ENCODE measurements at places on chromosomes 2 and 18.

DNA sequence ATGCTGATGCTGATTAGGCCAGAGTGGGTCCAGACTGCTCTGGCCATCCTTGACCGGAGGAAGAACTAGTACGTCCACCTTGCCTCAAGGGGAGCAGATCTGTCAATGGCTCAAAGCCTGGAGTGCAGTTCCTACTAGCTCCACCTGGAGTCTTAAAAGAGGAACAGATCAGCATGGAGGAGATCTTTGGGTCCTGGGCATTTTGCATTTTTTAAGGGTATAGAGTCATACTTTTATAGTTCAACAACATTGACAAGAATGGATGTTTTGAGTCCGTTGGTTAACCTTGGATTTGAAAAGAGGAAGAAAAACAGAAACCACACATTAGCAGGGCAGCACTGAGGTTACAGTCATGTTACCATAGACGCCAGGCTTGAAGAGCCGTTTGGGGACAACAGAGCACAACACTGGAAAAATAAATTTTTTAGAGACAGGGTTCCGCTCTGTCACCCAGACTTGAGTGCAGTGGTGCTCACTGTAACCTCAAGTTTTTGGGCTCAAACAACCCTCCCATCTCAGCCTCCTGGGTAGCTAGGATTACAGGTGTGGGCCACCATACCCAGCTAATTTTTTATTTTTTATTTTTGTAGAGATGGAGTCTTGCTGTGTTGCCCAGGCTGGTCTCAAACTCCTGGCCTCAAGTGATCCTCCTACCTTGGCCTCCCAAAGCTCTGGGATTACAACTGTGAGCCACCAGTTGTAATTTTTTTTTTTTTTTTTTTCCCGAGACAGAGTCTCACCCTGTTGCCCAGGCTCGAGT, 78.5 kb downstream of the PRKCE start:
- no peaks in the 10 kb centered on the region for H3K36me3 ChIP-seq
- H3K27me3 ChIP-seq: no peaks in the 10 kb centered on the region
- no peak overlapping the region for H3K4me3 ChIP-seq
- no peaks in the 10 kb centered on the region for H3K4me1 ChIP-seq
- DNase-seq: no peak
- no peak overlapping the region for H3K27ac ChIP-seq

- H3K4me1 ChIP-seq: peaks cover 6% of the 10 kb centered on the region
- H3K27me3 ChIP-seq: no peaks in the 10 kb centered on the region
- no peak for DNase-seq
- no peak overlapping the region for H3K27ac ChIP-seq
- H3K36me3 ChIP-seq: no peaks in the 10 kb centered on the region
- H3K4me3 ChIP-seq: no peak overlapping the region
Observed at GRCh38 chr18:31204166-31204565, 41.5 kb upstream of the DSC1 start.

GRCh38 chr2:23772684-23773083, 154.2 kb downstream of the ATAD2B start:
- no peaks in the 10 kb centered on the region for H3K4me1 ChIP-seq
- H3K27me3 ChIP-seq: no peaks in the 10 kb centered on the region
- no peak for DNase-seq
- H3K27ac ChIP-seq: no peak overlapping the region

DNA sequence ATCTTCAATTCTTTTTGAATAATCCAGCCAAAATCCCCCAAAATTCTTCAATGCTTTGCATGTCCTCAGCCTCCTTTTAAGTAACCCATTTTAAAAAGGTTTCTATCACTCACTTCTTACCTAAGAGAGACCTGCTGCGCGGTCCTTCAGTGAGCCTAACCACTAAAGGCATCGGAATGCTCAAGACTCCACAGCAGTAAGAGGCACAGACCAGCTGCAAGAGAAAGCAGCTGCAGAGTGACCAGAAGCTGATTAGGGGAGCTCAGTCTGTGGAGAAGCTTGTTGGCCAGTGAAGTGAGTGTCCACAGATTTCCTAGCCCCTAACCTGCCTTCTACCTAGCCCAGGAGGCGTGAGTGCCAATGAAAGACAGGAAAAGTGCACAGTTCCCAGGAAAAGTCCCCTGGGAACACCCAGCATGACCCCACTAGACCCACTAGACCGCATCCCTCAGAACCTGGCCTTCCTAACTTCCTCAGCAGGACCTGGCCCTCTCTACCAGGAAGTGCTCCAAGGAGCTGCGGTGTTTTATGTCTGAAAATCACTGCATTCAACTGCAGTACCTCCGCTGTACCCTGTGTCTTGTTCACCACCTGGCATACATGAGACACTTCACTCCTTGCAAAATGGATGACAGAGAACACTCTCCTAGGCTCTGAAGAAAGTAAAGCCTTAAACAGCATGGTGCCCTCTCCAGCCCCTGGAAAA, 10.1 kb downstream of the MBOAT2 start:
- no peak overlapping the region for H3K27ac ChIP-seq
- H3K4me1 ChIP-seq: no peaks in the 10 kb centered on the region
- H3K36me3 ChIP-seq: no peaks in the 10 kb centered on the region
- H3K27me3 ChIP-seq: no peaks in the 10 kb centered on the region
- no peak for DNase-seq

GRCh38 chr2:10258326-10258725, 44.4 kb upstream of the HPCAL1 start:
- no peaks in the 10 kb centered on the region for H3K36me3 ChIP-seq
- no peaks in the 10 kb centered on the region for H3K4me1 ChIP-seq
- H3K27ac ChIP-seq: no peak overlapping the region
- no peaks in the 10 kb centered on the region for H3K27me3 ChIP-seq
- H3K4me3 ChIP-seq: no peak overlapping the region
- DNase-seq: no peak

- DNase-seq: no peak
- no peak overlapping the region for H3K27ac ChIP-seq
- no peaks in the 10 kb centered on the region for H3K4me1 ChIP-seq
- no peaks in the 10 kb centered on the region for H3K36me3 ChIP-seq
- no peaks in the 10 kb centered on the region for H3K27me3 ChIP-seq
Observed at GRCh38 chr2:196725882-196726281, 73.6 kb downstream of the GTF3C3 start.

GRCh38 chr2:162062559-162062958, 11.5 kb downstream of the DPP4 start:
- DNase-seq: no peak
- H3K36me3 ChIP-seq: no peaks in the 10 kb centered on the region
- no peaks in the 10 kb centered on the region for H3K27me3 ChIP-seq
- H3K4me1 ChIP-seq: no peaks in the 10 kb centered on the region
- H3K4me3 ChIP-seq: no peak overlapping the region

DNA sequence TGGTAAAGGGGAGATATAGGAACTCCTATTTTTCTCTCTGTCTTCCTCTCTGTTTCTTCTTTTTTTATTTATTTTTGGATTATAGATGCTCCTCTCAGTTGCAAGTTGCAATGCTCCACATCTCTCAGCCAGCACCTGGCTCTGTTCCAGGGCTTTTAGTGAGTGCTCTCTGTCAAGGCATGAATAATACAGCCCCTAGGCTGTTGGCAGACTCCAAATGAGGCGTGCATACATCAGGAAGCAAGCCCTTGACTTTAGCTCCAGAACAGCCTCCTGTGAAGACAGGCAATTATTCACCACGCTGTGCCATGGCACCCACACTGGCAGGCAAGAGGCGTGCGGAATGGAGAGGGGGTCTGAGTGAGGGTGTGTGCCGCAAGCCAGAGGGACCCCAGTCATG, 228.1 kb upstream of the PXDN start:
- H3K4me3 ChIP-seq: no peak overlapping the region
- no peak overlapping the region for H3K27ac ChIP-seq
- H3K4me1 ChIP-seq: no peaks in the 10 kb centered on the region
- DNase-seq: peak; percentile 41
- H3K36me3 ChIP-seq: no peaks in the 10 kb centered on the region

- no peak overlapping the region for H3K27ac ChIP-seq
- no peak overlapping the region for H3K4me3 ChIP-seq
- no peak for DNase-seq
- H3K4me1 ChIP-seq: no peaks in the 10 kb centered on the region
Observed at GRCh38 chr2:86435531-86435930, 5.6 kb upstream of the KDM3A start.

GRCh38 chr2:35973737-35974132, 381.8 kb upstream of the CRIM1 start:
- no peak overlapping the region for H3K4me3 ChIP-seq
- no peaks in the 10 kb centered on the region for H3K27me3 ChIP-seq
- no peak overlapping the region for H3K27ac ChIP-seq
- H3K4me1 ChIP-seq: no peaks in the 10 kb centered on the region
- H3K36me3 ChIP-seq: no peaks in the 10 kb centered on the region

GRCh38 chr2:198700319-198700718, 757.4 kb downstream of the SATB2 start:
- no peaks in the 10 kb centered on the region for H3K4me1 ChIP-seq
- no peaks in the 10 kb centered on the region for H3K36me3 ChIP-seq
- DNase-seq: no peak
- H3K27ac ChIP-seq: no peak overlapping the region
- no peaks in the 10 kb centered on the region for H3K27me3 ChIP-seq

DNA sequence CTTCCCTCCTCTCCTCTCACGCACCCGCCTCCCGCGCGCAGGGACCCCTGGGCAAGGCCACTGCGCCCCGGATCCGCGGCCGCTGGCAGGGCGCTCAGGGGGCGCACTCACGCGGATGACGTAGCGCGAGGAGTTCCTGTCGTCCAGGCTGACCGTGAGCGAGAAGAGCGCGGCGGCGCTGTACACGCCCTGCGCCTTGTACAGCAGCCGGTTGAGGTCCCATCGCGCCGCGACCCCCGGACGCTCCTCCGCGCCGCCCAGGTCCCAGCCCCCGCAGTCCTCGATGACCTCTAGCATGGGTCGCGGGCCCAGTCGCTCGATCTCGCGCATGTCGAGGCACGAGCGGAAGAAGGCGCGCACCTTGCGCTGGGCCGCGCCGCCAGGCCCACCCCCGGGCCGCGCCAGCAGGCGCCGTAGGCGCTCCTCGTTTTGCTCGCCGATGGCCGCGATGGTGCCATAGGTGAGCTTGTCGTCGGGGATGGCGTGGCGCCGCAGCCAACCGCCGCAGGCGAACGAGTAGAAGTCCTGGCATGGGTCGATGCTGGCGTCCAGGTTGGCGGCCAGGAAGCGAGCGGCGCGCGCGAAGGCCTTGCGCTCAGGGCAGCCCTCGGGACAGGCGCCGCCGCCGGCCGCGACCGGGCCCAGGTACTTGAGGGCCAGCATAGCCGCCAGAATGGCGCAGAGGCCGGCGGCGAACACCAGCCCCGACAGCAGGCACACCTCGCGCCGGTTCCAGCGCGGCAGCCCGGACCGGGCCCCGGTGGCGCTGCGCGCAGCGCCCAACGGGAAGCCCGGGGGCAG, 1.7 kb downstream of the ECEL1 start:
- H3K27me3 ChIP-seq: peaks cover 17% of the 10 kb centered on the region
- H3K36me3 ChIP-seq: no peaks in the 10 kb centered on the region
- H3K27ac ChIP-seq: no peak overlapping the region
- H3K4me3 ChIP-seq: no peak overlapping the region
- DNase-seq: peak; percentile 52

- no peak overlapping the region for H3K4me3 ChIP-seq
- H3K27me3 ChIP-seq: no peaks in the 10 kb centered on the region
- no peaks in the 10 kb centered on the region for H3K4me1 ChIP-seq
- H3K27ac ChIP-seq: no peak overlapping the region
- DNase-seq: no peak
Observed at GRCh38 chr18:70931942-70932814, 643.3 kb downstream of the SOCS6 start.

- H3K4me3 ChIP-seq: no peak overlapping the region
- no peaks in the 10 kb centered on the region for H3K36me3 ChIP-seq
- no peak for DNase-seq
- H3K27ac ChIP-seq: no peak overlapping the region
Observed at GRCh38 chr2:33242845-33243244, 233.6 kb upstream of the RASGRP3 start.

DNA sequence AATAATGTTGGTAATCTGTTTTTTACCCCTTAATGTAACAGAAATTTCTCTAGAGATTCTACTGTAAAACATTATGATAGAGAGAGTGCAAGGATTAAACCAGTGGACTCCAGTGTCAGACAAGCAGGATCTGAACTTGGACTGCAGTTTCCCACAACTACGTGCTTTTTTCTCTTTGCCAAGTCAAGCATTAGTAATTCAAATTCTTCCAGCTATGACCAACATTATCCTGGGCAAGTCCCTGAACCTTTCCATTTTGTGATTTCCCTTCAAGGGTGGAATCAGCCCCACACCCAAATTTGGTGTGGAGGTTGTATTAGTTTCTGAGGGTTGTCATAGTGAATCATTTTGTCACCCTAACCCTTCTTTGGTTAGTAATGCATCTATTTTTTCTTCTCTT, 482.0 kb downstream of the ZNF516 start:
- no peaks in the 10 kb centered on the region for H3K36me3 ChIP-seq
- no peak overlapping the region for H3K4me3 ChIP-seq
- H3K4me1 ChIP-seq: no peaks in the 10 kb centered on the region
- no peak overlapping the region for H3K27ac ChIP-seq

- H3K4me1 ChIP-seq: no peaks in the 10 kb centered on the region
- H3K27ac ChIP-seq: no peak overlapping the region
- H3K27me3 ChIP-seq: no peaks in the 10 kb centered on the region
- no peak overlapping the region for H3K4me3 ChIP-seq
- DNase-seq: no peak
Observed at GRCh38 chr2:239051891-239052445, 204.1 kb downstream of the TWIST2 start.

GRCh38 chr2:37619230-37619958, 52.0 kb downstream of the CDC42EP3 start:
- no peak overlapping the region for H3K4me3 ChIP-seq
- H3K27me3 ChIP-seq: no peaks in the 10 kb centered on the region
- no peak for DNase-seq
- no peaks in the 10 kb centered on the region for H3K36me3 ChIP-seq
- no peak overlapping the region for H3K27ac ChIP-seq

DNA sequence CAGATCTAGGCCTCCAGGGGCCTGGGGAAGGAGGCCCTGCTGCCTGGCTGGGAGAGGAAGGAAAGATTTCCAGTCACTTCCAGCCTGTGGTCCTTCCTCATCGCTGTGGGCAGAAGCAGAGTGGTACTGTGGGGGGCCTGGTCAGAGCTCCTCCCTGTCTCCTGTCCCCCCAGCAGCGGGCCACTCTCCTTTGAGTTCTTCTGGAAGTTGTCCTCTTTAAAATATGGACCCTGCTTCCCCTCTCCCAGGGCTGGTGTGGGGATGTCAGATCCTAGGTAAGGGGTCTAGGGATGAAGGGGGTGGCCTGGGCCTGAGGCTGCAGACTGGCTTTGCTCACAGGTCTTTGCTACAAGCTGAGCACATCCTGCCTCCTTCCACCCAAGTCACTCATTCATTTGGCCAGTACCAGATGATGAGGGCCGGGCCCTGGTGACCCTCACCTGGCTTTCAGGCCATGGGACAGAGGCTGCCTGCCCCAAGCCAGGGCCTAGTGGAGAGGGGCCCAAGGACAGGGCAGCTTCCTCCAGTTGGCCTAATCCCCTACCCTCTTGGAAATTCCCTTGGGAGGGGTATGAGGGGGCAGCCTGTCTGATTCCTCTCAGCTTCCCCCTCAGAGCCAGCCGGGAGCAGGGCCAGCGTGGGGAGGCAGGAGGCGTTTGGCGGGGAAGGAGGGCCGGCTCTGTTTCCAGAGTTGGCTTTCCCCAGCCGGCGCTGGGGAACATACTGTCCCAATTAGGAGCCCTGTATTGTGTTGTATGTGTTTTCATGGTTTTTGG, 231.9 kb downstream of the DYSF start:
- no peaks in the 10 kb centered on the region for H3K36me3 ChIP-seq
- no peak for DNase-seq
- no peaks in the 10 kb centered on the region for H3K27me3 ChIP-seq
- H3K4me3 ChIP-seq: no peak overlapping the region
- H3K4me1 ChIP-seq: no peaks in the 10 kb centered on the region

- peaks cover 3% of the 10 kb centered on the region for H3K4me1 ChIP-seq
- H3K27me3 ChIP-seq: peaks cover 74% of the 10 kb centered on the region
- H3K4me3 ChIP-seq: peak overlapping the region; percentile 54
- no peak overlapping the region for H3K27ac ChIP-seq
Observed at GRCh38 chr2:156321243-156321904, 11.1 kb downstream of the NR4A2 start.

All from kidney (tissue), 22 donors.